Stimulated activated CD8-positive, alpha-beta memory T cell treated with anti-CD3 and anti-CD28 coated beads, Interleukin-7, amount 100 ng/mL, for 24 hours (primary cell): ENCODE measurements at places on chromosomes 7 and 10.

GRCh38 chr10:58356756-58357155 lies 21.9 kb downstream of the UBE2D1 start:
- DNase-seq, result no peak

DNA sequence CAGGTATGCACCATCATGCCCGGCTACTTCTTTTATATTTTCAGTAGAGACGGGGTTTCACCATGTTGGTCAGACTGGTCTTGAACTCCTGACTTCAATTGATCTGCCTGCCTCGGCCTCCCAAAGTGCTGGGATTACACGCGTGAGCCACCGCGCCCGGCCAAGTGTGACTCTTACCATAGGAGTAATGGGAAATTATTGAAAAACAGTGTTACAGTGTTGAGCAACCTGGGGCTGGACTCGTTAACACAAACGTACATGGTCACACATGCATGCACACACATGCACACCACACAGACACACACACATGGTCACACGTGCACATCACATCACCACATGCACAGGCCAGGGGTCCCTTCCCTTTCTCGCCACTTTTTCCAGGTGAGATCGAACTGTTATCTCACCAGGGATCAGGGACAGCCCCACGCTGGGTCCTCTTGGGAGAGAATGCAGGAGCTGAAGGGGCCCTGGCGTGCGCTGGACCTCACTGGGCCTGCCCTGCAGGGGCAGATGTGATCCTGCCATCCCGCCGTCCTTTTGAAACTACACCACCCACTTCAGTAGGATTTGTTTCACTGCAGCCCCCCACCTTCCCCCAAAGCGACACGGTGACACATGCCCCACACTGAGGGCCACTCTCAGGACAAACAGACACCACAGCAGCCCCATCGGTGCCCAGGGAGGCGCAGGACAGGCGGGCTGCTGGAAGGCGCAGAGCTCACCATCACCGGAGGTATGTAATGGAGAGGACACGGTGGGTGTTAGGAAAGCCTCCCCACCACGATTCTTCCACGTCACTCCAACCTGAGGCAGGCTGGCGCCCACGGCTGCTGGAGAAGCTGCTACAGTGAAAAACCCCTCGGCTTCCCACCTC lies 10.2 kb downstream of the RADIL start:
- DNase-seq, result no peak

GRCh38 chr10:126052171-126052570 lies 155.8 kb downstream of the FANK1 start:
- no peak for DNase-seq

- no peak for DNase-seq
These were observed at the start of gene BHLHA15 for GRCh38 chr7:98211221-98211675. BHLHA15 (plus strand) TSS chr7:98211439; CDS start chr7:98212310, 871 bp downstream.

DNA sequence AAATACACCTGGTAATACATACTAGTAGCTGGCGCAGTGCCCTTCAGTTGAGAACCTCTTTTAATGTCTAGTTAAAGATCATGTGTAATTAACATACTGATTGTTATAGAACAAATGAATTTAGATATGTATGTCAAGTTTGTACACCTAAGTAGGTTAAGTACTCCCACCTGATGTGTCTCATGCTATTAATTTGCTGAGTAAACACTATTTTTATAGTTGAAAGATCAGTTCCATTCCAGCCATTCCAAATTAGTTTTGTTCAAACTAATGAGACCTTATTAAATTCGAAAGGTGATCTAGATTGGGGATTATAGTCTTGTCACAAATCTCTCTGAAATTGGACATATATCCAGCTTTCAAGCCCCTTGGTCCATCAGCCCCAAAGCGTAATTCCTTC lies 710.0 kb downstream of the LRMDA start:
- DNase-seq, result no peak

DNA sequence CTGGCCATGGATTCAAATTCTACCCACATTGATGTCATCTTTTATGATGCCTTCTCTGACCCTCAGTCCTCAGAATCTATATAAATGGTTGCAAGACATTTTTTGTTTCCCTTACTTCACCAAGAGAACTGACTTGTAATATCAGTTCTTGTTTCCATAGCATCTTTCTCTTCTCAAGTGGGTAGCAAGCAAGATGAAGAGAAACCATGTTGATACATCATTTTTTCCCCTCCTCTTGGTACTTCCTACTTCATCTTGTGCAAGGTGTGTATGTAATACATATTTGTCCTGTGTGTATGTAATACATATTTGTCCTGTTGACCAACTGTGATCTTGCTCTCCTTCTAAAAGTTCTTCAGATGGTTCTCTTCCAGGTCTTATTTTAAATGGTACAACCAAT lies 348.6 kb downstream of the PTEN start:
- no peak for DNase-seq

DNA sequence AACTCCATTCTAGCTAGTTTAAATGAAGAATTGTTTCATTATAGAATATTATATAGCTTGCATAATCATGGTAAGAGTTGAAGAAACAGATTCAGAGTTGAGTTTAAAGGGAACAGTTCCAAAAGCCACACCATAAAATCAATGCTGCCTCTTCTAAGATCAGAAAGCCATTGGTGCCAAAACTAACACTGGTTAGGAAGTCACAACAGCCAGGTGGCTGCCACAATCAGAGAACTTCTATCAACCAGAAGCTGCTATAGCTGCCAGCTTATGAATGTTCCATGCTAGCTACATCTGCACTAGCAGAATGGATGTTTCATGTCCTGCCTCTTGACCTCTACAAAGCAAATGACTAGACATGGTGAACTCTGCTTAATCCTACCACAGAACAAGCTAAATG lies 583.1 kb upstream of the LRRN3 start:
- no peak for DNase-seq
